ENCODE measurements at places on chromosomes 4 and X. TPM values are rescaled to one million over a fixed set of nuclear protein-coding genes. Genes with fewer than 3 reads are reported as not detected.
A peak's percentile ranks its signal among the peaks of the same experiment; 100 is the strongest.

- no peak for DNase-seq
These were observed 12.1 kb upstream of the HAUS7 start for GRCh38 chrX:153482376-153483015.

- peak; percentile 42 for DNase-seq
These were observed 126.8 kb downstream of the KLHL8 start for GRCh38 chr4:87093443-87094123.

- DNase-seq, result no peak
These were observed 57.7 kb upstream of the SLC7A11 start for GRCh38 chr4:138299881-138300280.

DNA sequence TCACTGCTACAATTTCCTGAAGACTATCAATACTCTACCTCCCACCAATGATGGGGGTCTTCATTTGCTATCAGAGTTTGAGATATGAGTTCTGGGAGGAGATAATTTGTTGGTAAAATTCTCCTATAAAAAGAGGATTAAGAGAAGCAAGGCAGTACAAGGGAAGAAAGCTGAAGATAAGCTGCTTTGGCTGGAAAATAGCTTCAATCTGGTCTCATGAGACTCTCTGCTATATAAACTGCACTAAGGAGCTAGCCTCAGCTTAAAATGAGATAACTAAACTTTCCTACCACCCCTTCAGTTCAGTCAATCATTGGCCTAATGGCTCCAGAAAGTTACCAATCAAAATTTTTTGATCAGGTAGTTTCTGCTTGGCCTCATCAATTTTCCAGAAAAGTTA, 2105.0 kb downstream of the ARAP2 start:
- DNase-seq, result no peak

GRCh38 chr4:153781280-153781679, 7.6 kb downstream of the SFRP2 start:
- DNase-seq, result no peak

- no peak for DNase-seq
These were observed 417.7 kb upstream of the GALNT7 start for GRCh38 chr4:172750910-172751309.

DNA sequence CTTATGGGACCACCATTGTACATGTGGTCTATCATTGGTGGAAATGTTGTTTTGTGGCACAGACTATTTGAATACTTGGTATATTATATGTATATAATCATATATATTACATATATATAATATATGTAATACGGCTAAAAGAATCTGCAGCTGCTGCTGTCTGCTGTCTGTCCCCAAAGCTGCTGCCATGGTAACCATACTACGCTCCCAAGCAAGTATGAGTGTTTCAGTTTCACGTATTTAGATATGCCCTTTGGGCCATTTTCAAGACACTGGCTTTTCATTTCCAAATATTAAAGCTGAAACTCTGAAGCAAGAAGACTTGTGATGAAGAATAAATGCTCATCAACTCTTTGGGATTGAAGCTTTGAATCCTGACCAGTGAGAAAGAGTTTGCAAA, 42.0 kb upstream of the ARSJ start:
- no peak for DNase-seq

DNA sequence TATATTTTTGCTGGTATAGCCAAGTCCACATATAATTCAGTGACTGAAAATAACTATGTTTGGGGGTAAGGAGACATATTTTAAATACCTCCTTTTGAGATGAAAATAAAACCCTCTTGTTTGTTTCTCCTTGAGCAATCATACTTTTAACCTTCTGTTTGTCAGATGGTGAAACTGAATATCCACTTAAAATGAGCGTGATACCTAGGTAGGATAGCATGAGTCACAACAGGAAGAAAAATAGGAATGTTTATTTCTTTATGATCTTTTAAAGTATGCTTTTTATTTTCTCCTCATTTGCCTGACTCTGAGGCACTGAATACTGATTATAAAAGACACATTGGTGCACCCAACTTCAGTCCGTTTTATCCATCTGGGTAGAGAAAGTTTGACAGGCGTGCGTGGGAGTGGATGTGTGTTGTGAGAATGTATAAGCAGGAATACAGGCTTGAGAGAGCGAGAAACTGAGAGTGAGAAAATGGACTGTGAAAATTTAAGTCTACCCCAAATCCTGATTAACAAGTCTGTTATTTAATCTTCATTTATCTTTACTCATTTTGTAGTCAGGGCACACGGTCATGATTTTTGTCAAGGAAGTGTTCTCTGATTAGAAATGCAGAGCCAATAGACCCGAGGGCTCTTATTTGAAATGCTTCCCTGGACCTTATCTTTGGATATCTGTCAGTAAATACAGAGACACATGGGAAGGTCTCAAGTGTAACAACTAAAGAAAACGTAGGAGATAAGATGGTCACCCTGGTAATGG, 62.1 kb upstream of the ANTXR2 start:
- DNase-seq, result no peak

GRCh38 chr4:6426571-6427438, 45.6 kb downstream of the PPP2R2C start:
- DNase-seq, result peak; percentile 41

GRCh38 chr4:72473434-72473900, 95.6 kb downstream of the ADAMTS3 start:
- DNase-seq, result no peak

DNA sequence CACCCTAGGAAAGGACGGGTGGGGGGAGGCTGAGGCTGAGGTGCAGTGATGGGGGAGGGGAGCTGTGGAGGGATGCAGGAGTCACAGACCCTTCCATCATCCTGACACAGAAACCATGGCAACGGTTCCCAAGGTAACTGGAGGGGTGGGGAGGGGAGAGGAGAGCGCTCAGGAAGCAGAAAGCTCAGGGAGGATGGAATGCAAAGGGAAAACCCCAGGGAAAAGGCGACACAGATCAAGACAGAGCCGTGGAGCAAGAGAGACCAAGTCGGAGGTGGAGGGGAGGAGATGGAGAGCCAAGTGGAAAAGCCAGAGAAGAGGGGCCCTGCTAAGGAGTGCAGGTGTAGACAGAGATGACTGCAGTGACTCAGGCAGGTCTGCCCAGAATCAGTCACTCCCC, 14.5 kb downstream of the L1CAM start:
- DNase-seq, result peak; percentile 69

DNA sequence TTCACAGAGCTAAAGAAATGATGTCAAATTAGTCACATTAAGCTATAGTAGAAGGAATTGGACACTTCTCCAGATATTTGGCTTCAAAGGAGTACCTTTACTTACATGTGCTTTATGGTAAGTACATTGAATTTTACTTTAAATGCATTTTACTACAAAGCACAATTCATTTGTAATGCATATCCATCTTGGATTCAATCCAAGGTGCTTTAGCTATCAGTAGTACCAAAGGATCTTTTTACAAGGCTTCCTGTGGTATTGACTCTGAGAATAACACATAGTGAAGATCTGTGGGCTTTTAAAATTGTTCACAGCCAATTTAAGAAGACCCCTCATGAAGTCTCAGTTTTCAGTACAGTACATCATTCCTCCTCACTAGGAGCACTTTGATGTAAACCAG, 13.2 kb downstream of the THAP6 start:
- DNase-seq, result no peak

DNA sequence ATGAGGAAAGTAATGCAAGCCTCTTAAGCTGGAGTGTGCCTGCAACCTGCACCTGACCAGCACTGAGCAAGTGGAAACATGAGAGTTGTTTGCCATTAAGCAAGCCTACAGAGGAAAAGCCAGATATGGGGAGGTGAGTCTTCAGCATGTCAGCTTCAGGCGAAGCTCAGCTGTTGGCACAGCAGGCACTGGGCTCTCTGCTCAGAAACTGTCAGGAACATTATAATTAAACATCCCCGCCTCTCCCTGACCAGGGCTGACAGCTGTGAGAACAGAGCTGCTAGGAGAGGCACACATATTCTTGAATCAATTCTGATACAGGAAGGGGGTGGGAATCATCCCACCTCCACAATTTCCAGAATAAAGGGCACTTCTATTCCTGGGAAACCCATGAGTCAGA, 19.0 kb upstream of the DCX start:
- no peak for DNase-seq

GRCh38 chrX:48580662-48581061, 6.4 kb downstream of the RBM3 start:
- DNase-seq, result no peak

DNA sequence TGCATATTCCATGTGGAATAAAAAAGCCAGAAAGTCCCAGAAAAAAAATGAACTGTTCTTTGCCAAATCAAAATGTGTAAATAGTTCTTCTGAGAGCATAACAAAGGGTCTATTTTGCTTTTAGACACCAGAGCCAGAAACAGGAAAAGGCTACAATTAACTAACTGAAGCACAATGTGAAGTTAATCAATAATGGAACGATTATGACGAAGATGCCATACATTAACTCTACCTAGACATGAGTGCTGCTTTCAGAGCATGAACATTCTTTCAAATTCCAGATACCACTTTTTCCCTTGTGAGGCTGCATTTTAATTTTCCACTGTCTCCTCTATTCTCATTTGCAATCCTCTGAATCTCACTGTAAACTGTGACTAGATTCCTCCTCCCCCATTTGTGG, 48.7 kb upstream of the PHOX2B start:
- no peak for DNase-seq

Gene GPRIN3
- total RNA-seq, result under 0.01 TPM

Gene VCX2
- not detected for total RNA-seq

Gene CHRNA9
- total RNA-seq, result 0.36 TPM

Gene SPANXC
- total RNA-seq, result not detected

Gene SUPT20HL2
- not detected for total RNA-seq

Gene AWAT2
- total RNA-seq, result not detected
